ENCODE measurements at places on chromosomes 5 and 9.

GRCh38 chr5:95761771-95762651 is 30.9 kb downstream of the RHOBTB3 start:
- no peak for DNase-seq

- no peak for DNase-seq
These were observed 375.5 kb downstream of the CTNND2 start for GRCh38 chr5:11528720-11529119.

- no peak for DNase-seq
These were observed 8.4 kb upstream of the SETD9 start for GRCh38 chr5:56900858-56901578.

DNA sequence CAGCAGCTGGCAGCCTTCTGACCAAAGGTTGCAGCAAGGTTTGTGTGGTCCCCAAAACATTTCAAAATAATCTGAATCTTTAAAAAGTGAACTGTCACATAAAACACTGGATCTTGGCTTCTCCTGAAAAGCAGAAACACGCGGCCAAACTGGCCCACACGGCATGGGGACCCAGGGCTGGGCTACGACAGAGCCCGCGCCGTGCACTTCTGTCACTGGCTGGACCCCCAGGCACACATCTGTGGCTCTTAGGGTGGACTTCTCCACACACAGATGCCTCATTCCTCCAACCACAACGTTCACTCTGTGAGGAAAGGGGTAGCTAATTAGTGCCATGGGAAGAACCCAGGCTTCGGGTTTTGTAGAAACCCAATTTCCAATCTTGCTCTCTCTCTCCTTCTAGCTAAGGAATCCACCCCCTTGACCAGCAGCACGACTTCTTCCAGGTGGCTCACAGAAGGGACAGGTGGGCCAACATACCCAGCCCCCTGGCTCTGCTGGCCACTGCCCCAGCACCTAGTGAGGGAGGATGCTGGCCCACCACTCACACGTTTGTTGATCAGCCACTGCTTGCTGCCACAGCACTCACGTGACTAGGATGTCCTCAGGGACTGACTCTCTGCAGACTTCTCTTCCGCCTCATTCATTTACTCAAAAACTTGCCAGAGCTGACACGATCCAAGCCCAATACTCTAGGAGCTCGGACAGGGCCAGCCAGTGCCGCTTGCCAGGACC is 17.9 kb downstream of the LMAN2 start:
- no peak for DNase-seq

DNA sequence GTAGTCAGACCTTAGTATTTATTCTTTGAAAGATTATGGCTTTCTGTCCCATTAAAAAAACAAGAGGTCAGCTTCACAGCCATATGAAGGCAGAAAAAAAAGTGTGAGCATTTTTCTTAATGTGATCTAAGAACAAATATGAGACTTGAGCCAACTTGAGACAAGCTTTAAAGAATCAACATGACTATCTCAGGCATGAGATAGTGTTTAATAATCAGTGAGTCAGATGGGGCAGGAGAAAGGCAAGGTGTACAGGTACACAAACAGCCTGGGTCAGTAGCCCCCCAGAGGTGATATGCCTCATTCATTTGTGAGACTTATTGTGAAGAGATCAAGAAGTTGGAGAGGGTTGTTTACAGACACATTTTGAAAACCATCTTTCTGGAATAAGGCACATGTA is 83.6 kb downstream of the GDNF start:
- DNase-seq = no peak

GRCh38 chr5:65244031-65244430 is 237.7 kb downstream of the ADAMTS6 start:
- DNase-seq = no peak

DNA sequence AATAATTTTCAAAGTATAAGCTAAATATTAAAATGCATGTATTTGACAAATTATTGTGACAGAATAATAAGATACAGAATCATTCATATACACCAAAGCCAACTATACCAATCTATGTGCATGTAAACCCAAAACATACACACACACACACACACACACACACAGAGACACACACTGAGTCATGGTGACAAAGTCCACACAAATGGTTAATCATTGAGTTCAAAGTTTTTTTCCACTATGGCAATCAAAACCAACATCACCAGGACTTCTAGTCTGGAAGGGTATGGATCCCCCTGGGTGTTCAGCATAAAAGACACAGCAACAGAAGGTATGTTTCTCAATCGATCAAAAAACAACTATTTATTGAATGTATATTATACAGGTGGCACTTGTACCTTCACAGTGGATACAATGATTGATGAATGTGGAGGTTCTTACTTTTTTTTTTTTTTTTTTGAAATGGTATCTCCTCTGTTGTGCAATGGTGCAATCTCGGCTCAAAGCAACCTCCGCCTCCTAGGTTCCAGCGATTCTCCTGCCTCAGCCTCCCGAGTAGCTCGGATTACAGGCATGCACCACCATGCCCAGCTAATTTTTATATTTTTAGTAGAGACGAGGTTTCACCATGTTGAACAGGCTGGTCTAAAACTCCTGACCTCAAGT is 137.0 kb downstream of the PDE4D start:
- DNase-seq = no peak

- no peak for DNase-seq
These were observed 64.1 kb downstream of the PDE4D start for GRCh38 chr5:59829386-59829785.

GRCh38 chr9:23764219-23764618 is 61.8 kb downstream of the ELAVL2 start:
- DNase-seq = no peak

GRCh38 chr5:140189977-140190871 is 15.2 kb downstream of the CYSTM1 start:
- DNase-seq = no peak

- no peak for DNase-seq
These were observed 10.0 kb upstream of the KIF12 start for GRCh38 chr9:114109124-114109523.

DNA sequence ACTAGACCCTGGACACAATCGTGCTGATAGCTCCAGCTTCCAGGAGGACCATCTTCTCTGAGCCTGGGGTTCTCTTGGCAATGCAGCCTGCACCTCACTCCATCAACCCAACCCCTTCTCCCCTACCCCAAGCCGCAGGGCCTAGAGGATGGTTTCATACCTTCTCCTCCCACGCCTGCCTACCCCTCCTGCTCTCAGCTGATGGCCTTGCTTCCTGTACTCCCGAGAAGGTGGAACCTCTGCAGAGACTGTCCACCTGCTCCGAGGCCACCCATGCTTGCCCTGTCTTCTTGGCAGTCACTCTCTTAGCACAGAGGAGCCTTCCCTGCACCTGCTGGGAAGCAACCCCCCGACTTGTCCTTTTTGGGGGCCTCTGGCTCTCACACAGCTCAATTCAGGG is 241.9 kb downstream of the IRX2 start:
- no peak for DNase-seq

GRCh38 chr9:89219637-89220036 is 41.0 kb upstream of the SHC3 start:
- no peak for DNase-seq

DNA sequence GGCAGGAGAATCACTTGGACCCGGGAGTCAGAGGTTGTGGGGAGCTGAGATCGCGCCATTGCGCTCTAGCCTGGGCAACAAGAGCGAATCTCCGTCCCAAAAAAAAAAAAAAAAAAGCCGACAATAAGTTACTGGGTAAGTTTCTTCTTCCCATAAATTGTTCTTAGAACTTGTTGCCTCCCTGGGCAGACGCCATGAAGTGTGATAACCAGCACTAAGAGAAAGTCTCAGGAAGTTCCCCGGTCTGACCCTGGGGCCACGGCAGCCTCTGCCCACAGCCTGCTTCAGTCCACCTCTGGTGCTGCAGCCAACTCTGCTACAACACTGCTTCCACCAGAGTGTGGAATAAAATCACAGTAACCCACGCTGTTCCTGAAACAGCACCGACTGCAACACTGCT is 19.1 kb downstream of the LPCAT1 start:
- no peak for DNase-seq

DNA sequence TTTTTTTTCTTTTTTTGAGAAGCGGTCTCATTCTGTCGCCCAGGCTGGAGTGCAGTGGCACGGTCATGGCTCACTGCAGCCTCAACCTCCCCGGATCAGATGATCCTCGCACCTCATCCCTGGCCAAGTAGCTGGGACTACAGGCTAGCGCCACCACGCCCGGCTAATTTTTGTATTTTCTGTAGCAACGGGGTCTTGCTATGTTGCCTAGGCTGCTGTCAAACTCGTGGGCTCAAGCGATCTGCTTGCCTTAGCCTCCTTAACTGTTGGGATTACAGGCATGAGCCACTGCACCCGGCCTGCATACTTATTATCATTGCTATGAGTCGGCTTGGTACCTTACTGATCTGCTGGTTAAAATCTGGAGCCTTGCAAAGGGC is 790 bp upstream of the IARS1 start:
- DNase-seq = no peak

- DNase-seq = peak; percentile 13
These were observed 594 bp downstream of the ANKRD18A start for GRCh38 chr9:38619556-38620447.

- DNase-seq = no peak
These were observed 1003.4 kb downstream of the CDH18 start for GRCh38 chr5:18984559-18985080.

DNA sequence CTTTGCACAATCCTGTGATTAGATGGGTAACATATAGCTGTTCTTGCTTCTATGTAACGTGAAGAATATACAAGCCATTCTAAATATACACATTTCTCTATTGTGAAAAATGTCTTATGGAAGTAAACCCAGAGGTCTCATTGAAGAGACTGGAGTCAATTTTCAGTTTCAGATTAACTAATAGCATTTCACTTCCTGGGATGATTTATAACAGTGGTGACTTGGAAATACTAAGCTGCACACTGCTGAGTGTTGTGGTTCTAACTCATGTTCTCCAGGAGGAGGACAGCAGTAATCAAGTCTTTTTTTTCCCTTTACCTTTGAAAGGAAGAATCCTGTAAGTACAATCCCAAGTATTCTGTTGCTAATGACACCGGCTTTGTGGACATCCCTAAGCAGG is 3.3 kb downstream of the CTSL start:
- no peak for DNase-seq

- no peak for DNase-seq
These were observed 450.8 kb downstream of the NFIB start for GRCh38 chr9:13863112-13863511.

DNA sequence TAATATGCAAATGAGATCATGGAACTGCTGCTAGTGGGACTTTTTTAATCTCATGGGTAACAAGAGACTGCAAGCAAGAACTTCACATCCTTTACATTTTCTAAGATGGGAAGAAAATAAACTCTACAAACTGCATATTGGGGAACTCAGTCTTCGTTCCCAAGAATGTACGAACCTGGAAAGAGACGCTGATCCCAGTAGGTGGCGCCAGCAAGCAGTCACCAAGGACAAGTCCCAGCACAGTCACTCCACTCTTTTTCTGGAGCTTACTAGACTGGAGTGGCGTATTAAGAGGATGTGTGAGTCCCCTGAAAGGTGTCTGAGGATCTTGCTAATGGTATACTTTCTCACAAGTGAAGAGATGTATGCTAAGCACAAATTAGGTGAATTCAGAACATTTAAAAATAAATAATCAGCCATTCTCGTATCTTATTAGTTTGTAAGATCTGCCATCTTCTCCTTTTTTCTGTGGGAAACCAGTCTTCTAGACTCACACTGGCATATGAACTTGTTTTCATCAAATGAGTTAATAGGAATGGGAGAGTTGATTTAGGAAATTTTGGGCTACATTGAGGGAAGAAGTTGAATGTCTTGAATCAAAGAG is 16.0 kb upstream of the PUM3 start:
- DNase-seq = peak; percentile 48

DNA sequence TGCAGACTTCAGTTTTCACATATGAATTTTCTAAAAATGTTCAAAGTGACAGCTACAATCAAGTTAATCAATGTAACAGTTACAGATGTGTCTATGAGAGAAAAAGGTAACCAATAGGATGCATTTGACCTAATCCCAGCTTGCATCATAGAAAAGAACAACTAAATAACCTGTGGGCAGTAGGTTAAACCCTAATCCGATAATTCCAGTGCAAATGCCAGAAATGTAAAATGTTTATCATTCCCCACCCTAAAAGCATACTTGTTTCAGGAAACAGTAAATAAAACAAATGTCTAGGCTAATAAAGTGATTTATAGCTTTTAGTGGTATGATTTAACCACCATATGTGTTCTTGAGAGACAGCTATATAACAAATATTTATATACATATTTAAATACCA is 592.6 kb downstream of the PRELID2 start:
- DNase-seq = no peak

DNA sequence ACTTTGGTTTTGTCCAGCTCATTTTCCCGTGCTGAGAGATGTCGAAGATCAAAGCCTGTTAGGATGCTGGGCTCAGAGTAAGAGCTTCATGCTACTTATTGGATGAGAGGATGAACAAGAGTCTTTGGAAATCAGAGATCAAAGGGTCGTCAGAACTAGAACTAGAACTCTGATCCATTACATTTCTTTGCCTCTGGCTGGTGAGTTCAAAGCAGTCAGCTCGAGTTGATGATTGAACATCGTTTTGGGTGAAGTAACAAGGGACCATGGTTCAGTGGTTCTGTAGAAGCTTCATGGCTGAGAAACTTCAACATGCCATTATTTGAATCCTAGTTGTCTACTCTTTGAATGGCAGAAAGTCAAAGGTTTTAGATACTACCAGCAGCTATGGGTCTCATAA is 320.3 kb downstream of the ARHGEF28 start:
- no peak for DNase-seq

- no peak for DNase-seq
These were observed 24.5 kb downstream of the PTGES2 start for GRCh38 chr9:128102861-128103588.

- DNase-seq = no peak
These were observed 247.7 kb downstream of the ENC1 start for GRCh38 chr5:74392711-74393351.

GRCh38 chr5:44574678-44575077 is 185.5 kb upstream of the FGF10 start:
- DNase-seq = no peak

DNA sequence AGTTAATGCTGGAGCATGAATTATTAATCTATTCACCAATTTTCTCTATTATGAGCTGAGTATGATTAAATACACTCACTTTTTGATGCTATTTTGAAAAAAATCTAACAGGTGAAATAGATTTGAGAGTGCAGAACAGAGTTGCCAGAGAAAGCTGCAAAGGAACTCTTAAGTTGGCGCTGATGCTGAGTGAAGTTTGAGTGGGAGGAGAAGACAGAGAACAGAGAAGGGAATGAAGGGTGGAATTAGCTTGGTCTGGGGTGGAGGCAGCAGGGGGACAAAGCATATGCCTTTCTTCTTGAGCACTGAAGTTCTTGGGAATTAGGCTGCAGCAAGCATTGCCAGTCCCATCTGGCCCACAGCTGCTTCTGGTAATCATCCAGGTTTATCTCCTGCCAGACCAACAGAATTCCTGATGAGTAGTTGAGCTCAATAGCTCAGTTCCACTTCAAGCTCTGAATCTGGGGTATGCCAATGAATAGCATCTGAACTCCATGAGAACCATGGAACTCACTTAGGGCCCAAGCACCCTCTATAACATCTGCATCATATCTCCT is 290.1 kb downstream of the HINT1 start:
- no peak for DNase-seq
